ENCODE measurements at places on chromosomes 4 and X.

DNA sequence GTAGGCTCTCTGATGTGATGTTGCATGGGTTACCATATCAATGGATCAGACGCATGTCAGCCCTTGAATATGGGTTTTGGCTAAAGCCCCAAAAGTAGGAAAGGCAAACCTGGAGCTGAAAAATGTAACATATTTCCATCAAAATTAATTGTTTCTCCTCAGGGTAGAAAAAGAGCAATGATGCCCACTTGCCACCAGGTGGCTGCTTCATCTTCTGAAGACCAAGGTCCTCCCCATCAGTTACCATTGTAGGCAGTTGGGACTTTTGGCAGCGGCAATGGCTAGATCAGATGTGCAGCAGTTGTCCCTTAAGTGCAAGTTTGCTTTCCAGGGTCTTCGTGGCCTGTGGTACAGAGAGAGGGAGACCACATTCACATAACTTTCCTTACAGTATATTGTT lies 118.2 kb downstream of the NAF1 start:
- DNase-seq = no peak

- no peak for DNase-seq
Measured at GRCh38 chrX:112628288-112628687, 51.5 kb downstream of the LHFPL1 start.

DNA sequence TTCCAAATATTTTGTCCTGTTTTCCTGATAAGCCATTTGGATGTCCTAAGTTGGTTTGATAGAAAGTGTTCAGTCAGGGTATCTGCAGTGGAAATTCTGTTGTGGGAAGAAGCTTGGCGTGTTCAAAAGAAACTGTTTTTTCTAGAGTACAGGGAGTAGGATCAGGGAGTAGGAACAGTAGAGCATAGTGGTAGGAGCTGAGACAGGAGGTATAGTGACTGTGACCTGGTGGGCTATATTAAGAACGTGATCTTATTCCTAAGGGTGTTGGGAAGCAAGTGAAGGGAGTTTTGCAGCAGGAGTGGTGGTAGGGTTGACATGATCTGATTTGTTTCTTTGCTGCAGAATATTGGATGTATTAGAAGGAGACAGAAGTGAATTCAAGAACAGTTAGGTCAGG lies 348.2 kb downstream of the BMPR1B start:
- DNase-seq = no peak

DNA sequence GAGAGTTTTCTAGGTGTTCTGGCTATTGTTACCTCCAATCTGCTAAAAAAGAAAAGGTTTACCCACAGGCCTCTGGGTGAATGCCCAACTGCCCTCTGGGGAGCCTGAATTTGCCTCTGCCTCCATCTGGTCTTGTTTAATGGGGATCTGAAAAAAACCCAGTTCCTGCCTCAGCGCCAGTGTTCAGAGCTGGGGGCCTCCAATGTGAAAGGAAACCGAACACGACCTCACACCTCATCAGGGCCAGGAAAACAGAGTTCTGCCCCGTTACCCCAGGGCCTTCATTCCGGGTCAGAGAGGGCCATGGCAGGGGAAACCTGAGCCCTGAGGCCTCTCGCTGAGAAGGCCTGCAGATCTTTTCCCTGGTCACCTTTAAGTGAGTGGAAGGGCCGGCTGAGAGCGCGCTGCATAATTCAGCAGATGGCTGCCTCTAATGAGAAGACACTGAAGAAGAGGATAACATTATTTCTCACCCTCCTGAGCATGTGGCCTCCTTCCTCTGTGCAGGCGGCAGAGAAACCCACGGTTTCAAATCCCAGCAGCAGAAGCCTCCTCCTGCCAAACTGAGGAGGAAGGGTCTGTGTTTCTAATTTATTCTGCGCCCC lies 6.8 kb downstream of the SEPTIN6 start:
- DNase-seq = no peak

GRCh38 chrX:16661495-16661894 lies 11.5 kb downstream of the S100G start:
- no peak for DNase-seq

- DNase-seq = no peak
Measured at GRCh38 chr4:25938366-25938765, 24.3 kb downstream of the SMIM20 start.

GRCh38 chr4:76426272-76426671 lies 5.3 kb upstream of the CCDC158 start:
- no peak for DNase-seq

DNA sequence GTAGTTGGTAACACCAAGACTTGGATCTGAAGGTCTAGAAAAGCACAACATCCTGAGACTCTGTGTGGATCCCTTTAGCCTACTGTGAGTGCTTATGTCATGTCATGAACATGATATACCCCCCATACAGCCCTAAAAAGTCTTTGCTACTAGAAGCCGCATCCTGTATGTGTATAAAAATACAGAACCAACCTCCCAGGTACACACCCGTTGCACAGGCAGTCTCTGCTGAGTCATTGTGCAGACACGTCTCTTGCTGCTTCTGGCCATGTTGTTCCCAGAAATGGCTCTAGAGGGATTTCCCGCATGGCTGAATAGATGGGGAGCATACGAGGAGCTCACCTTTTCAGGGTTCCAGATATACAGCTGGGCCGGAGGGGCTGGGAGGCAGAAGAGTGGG lies 93.3 kb downstream of the MAMLD1 start:
- no peak for DNase-seq

- no peak for DNase-seq
Measured at GRCh38 chrX:53251307-53251706, 26.3 kb upstream of the KDM5C start.

- DNase-seq = no peak
Measured at GRCh38 chr4:99536271-99536670, 25.4 kb downstream of the C4orf17 start.

- no peak for DNase-seq
Measured at GRCh38 chr4:189494407-189494806, 446.3 kb upstream of the FRG1 start.

DNA sequence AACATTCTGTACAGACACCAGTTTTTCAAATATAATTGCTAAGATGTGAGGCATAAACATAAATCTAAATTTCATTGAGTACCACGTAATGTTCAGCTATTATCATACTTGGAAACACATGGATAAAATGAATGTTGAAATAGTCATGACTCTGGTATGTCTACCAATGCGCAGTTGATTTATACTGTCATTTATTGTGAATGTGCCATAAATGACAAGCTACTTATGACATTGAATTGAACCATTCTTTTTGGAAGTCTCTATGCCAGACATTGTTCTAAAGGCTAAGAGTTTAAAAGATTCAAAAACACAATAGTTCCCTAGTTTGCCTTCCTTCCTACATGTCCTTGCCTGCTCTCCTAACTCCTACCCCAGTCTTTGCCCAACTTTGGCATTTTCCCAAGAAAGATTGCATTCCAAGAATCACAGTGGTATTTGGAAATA lies 96.6 kb upstream of the DMD start:
- no peak for DNase-seq

DNA sequence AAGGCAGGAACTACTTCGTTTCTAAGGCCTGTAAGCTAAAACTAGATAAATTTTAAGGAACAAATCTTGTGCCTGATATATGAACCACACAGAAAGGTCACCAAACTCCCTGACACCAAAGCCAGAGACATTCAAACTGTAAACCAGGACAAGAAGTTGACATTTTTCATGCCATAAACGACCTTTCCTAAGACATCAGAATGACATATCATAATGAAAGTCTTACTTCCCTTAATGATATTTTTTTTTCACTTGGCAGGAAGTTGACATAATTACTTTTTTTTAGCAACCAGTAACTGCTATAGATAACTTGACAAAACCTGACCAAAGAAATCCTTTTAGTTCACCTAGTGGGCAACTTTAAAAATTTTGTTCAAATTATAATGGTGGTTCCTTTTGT lies 231.5 kb upstream of the AGTR2 start:
- no peak for DNase-seq

DNA sequence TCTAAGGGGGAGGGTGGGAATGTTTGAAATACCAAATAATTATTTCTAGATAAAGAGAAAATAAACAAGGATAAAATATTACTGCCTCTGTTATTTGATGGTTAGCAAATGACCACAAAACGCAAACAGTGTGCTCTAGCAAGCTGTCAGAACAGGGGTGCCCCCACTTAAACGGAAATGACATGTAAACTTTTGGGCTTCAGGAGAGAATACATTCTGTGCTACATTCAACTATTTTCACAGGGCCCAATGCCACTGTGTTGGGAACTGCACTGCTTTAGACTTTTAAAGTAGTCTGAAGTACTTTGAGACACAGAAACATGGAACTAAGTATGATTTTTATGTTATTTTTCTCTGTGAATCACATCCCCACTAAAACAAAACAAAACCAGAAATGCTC lies 14.1 kb downstream of the CD40LG start:
- DNase-seq = no peak

GRCh38 chr4:53717064-53717549 lies 125.8 kb upstream of the LNX1 start:
- no peak for DNase-seq

DNA sequence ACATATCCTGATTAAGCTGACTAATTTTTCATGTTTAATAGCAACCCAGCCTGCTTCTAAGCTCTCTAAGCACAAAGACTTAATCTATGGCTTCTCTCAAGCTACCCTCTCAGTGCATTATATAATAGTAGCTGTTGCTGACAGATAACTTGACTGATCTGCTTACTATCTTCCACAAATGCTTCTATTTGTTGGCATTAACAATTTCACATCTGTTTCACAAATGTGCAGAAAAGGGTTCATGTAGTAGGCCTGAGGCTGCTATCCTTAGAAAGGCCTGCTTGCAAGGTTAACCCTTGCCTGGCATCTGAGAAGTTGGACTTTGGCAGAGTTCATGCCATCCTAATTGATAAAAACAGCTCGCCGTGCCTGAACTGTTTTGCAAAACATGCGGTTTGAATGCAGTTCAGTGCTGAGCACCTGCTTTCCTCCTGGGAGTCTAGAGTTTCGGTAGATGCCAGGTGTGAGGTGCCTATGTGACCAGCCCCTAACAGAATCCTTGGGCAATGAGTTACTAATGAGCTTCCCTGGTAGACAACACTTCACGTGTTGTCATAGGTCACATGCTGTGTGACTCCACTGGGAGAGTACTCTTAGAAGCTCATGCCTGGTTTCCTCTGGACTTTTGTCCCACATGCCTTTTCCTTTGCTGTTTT lies 68.4 kb downstream of the NSG1 start:
- no peak for DNase-seq

DNA sequence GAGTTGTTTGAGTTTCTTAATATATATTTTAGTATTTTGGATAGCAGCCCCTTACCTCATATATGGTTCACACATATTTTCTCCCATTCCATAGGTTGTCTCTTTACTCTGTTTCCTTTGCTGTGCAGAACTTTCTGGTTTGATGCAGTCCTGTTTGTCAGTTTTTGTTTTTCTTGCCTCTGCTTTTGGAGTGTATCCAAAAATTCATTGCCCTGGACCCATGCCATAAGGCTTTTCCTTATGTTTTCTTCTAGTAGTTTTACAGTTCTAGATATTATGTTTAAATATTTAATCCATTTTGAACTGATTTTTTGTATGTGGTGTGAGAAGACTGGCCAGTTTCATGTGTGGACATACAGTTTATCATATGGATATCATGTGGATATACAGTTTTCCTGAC lies 58.5 kb upstream of the NUDT6 start:
- no peak for DNase-seq

- DNase-seq = peak; percentile 74
Measured at GRCh38 chrX:153333821-153334653, at the start of gene ZNF275. Gene ZNF275, plus strand, starts transcription at chrX:153334153. Its CDS starts 2,527 bp downstream, at chrX:153336680.

DNA sequence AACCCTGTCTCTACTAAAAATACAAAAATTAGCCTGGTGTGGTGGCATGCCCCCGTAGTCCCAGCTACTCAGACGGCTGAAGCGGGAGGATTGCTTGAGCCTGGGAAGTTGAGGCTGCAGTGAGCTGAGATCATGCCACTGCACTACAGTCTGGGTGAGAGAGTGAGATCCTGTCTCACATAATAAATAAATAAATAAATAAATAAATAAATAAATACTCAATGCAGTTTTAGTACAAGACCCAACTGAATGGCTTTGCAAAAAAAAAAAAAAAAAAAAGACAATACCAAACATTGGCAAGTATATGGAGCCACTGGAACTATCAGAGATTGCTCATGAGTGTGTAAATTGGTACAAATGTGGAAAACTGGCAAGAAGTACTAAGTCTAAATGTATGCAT lies 3.3 kb upstream of the CYP4V2 start:
- no peak for DNase-seq

DNA sequence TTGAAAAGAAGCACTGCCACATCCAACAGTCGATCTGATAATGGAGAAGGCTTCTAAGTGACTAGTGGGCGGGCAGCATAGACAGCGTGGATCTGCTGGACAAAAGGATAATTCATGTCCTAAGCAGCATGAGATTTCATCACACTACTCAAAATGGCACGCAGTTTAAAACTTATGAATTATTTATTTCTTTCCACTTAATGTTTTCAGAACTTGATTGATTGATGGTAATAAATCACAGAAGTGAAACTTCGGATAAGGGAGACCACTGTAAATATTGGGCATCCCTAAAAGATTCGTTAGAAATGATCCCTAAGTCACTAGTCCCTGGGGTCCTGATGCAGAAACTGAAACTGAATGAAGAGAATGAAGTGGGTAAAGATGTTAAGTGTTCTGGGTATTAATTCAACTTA lies 93.0 kb upstream of the ANK2 start:
- no peak for DNase-seq

DNA sequence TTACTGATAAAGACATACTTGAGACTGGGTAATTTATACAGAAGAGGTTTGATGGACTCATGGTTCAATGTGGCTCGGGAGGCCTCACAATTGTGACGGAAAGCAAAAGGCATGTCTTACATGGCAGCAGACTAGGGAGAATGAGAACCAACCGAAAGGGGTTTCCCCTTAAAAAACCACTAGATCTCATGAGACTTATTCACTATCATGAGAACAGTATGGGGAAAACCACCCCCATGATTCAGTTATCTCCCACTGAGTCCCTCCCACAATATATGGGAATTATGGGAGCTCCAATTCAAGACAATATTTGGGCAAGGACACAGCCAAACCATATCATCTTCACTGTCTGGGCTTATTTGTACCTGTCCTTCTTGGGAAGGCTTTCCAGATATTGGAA lies 22.8 kb upstream of the MUC7 start:
- no peak for DNase-seq

GRCh38 chrX:38206036-38206435 lies 14.6 kb downstream of the SRPX start:
- no peak for DNase-seq

GRCh38 chr4:24772952-24773351 lies 22.4 kb upstream of the SOD3 start:
- DNase-seq = no peak

DNA sequence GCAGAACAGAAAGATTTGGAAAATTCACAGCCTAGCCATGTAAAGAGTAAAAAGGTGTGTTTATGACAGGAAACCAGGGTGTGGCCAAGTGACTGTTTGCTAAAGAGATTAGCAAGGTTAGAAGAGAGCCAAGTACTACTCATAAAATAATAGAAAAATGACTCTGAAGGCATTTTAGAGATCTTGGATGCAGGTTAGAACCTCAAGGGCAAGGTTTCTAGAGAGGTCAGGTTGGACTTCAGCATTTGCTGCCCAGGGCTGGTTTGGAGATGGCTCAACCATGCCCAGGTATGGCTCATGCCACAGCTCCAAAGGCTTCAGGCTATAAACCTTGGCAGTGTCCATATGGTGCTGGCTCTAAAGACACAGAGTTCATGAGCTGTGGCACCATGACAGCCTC lies 40.6 kb upstream of the ADGRA3 start:
- DNase-seq = no peak
